IMR-90 (cell line): ENCODE measurements at places on chromosomes 5 and 9.

- DNase-seq = no peak
- H3K4me3 ChIP-seq = no peak overlapping the region
- H3K27ac ChIP-seq = no peak overlapping the region
- H3K36me3 ChIP-seq = no peaks in the 10 kb centered on the region
Measured at GRCh38 chr5:179526978-179527377, 23.4 kb upstream of the RUFY1 start.

DNA sequence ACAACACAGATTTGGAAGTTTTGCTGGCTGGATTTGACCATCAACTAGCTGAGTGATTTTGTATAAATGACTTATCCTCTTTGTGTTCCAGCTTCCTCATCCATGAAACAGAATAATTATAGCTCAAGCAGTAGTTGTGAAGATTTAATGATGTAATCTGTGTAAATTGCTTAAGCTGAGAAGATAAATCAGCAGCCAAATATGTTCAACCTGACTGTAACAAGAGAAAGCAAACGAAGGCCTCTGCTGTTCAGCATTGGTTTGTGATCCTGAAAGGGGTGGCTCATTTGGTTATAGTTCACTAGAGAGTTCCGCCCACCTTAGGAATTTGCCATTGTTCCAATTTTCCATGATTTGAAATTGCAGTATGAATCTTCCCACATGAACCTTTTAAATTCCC lies 75.7 kb upstream of the CCDC112 start:
- H3K36me3 ChIP-seq = no peaks in the 10 kb centered on the region
- H3K27ac ChIP-seq = no peak overlapping the region
- DNase-seq = no peak
- H3K4me1 ChIP-seq = no peaks in the 10 kb centered on the region; the same call in 1 of the 2 replicates
- no peaks in the 10 kb centered on the region for H3K27me3 ChIP-seq
- H3K4me3 ChIP-seq = no peak overlapping the region

DNA sequence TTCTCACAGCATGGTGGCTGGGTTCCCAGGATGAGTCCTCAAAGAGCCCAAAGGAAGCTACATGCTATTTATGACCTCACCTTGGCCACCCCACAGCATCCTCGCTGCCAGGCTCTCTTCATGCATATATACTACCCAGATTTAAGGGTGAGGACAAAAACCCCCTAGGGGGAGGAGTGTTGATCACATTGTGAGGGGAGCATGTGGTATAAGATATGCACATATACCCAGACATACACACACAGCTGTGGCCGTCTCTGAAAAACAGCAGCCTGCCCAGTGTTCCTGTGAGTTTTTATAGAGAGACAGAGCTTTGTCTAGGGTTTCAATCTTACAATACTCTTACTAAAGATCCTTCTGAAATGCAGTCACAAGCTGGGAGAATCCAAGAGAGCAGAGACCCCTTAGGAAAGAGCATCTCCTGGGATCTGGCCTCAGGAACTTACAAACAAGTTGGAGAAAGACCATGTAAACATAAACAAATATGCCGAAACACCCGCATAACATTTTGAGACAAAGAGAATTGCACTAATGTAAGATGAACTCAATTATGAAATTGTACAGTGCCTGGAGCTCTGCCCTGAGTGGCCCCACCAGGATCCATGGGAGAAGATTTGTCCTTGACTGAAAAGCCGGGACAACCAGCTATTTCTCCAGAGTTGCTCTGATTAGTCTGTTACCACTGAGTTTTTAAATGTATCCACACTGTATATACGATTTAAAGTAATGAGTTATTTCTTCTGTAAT lies 146.4 kb downstream of the GADD45G start:
- H3K36me3 ChIP-seq = no peaks in the 10 kb centered on the region
- no peak for DNase-seq
- no peak overlapping the region for H3K4me3 ChIP-seq
- H3K27ac ChIP-seq = no peak overlapping the region

- no peaks in the 10 kb centered on the region for H3K4me1 ChIP-seq
- no peaks in the 10 kb centered on the region for H3K27me3 ChIP-seq
- H3K4me3 ChIP-seq = no peak overlapping the region
- no peaks in the 10 kb centered on the region for H3K36me3 ChIP-seq
- no peak for DNase-seq
Measured at GRCh38 chr5:147863454-147864158, 14.9 kb upstream of the SCGB3A2 start.

DNA sequence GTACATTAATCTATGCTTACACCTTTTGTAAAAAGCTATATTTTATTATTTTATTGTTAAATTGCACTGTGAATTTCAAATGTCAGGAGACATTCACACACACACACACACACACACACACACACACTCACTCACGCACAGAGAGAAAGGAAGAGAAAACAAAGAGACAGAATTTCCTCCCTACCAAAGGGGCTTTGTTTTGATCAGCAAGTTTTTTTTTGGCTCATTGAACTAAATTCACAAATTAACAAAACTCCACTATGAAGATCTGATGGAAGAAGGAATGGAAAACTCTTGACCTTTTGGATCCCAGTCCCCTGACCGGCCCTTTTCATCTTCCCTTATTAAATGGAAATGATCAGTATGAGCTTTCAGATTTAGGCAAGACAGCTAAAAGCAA lies 161.2 kb downstream of the PDE4D start:
- H3K27ac ChIP-seq = no peak overlapping the region
- no peak for DNase-seq
- H3K36me3 ChIP-seq = no peaks in the 10 kb centered on the region
- no peak overlapping the region for H3K4me3 ChIP-seq
- H3K4me1 ChIP-seq = no peaks in the 10 kb centered on the region

DNA sequence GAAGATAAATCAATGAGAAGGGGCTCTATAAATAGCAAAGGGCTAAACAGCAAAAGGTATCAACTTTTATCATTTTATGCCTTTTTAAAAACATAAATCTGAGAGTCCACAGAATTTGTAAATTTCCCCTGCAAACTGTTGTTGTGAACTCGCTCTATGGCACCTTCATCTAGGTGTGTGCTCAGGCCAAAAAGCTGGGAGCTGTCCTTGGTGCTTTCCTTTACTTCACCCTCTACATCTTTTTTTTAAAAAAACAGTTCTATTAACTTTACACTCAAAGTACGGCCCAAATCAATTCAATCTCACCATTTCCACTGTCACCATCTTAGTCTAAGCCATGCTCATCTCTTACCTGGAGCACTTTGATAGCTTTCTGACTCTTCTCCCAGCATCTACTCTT lies 108.2 kb upstream of the GPR151 start:
- H3K4me1 ChIP-seq = no peaks in the 10 kb centered on the region
- no peak for DNase-seq
- no peak overlapping the region for H3K27ac ChIP-seq
- no peak overlapping the region for H3K4me3 ChIP-seq
- H3K36me3 ChIP-seq = no peaks in the 10 kb centered on the region

DNA sequence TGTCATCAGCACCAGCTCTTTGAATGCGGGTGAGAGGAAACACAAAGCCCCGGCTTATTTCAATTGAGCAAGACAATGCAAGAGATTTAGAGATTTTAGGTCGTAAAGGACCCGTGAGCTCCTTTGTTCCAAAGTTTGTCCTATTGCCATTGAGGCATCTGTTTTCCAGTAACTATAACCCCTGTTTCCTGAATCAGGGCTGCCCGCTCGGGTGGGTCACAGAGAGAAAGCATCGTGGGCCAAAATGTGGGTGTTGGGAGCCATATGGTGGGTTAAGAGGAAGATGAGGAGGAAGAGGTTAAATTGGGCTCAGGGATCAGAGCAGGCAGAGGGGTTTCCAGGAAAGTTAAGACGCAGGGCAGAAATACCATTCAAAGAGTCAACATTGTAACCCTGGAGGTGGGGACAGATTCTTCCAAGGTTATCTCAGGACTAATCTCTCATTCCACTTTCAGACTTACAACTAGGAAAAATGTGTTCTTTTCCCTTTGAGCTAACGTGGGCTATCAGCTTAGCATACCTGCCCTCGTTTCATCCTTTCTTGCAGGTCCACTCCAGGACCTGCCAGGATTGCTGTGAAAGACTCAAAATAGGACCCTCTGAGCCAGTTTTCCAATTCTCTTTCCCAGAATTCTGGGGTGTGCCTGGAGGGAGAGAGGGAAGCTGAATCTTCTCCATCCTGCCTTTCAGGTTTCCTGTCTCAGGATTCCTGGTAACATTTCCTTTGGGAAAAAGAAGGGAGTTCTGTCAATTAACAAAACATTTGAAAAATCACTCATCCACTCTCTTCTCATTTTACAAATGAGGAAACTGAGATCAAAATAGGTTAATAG lies 95.5 kb upstream of the TAF11L2 start:
- DNase-seq = no peak
- no peak overlapping the region for H3K4me3 ChIP-seq
- H3K27me3 ChIP-seq = peaks cover 18% of the 10 kb centered on the region
- no peaks in the 10 kb centered on the region for H3K36me3 ChIP-seq
- H3K4me1 ChIP-seq = peaks cover 6% of the 10 kb centered on the region
- H3K27ac ChIP-seq = no peak overlapping the region

DNA sequence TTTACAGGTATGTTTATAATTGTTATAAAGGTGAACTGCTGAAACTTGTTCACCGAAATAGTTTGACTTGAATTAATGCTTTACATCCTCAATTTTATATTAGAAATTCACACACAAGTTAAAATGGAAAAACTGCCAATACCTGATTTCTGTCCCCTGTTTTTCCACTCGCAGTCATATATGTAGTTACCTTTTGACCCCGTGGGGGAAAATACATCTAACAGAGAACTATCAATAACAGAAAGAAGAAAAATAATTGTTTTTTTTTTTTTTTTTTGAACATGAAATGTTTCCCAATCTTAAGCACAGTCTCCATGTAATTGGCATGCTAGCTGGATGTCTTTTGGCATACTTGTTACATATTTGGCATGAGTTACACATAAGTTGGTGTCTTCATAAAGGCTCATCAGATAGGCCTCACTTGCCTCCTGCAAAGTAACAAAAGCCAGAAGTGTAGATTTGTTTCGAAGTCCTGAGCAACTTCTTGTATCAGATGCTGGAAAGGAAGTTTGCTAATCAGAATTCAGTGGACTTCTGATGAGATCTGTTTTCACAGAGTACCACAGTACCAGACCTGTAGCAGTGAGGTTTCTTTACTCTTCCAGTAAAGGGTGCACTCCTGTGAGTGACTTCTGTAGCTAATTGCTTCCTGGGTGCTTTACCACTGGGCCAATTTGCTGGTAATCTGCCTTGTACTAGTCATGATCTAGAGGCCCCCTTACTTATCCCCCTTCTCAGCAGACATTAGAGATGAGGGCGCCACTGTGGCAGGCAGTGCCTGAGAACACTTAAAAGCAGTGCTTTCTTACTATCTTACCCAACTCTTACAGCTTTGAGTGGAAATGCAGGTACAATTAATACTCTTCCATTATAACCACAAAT lies 36.2 kb upstream of the CXXC5 start:
- DNase-seq = no peak
- H3K36me3 ChIP-seq = peaks cover 9% of the 10 kb centered on the region
- no peak overlapping the region for H3K4me3 ChIP-seq
- H3K27me3 ChIP-seq = no peaks in the 10 kb centered on the region

- no peaks in the 10 kb centered on the region for H3K36me3 ChIP-seq
- no peak overlapping the region for H3K4me3 ChIP-seq
- DNase-seq = no peak
- no peaks in the 10 kb centered on the region for H3K27me3 ChIP-seq
- H3K4me1 ChIP-seq = no peaks in the 10 kb centered on the region
- H3K27ac ChIP-seq = no peak overlapping the region
Measured at GRCh38 chr9:9753266-9753665, 859.5 kb downstream of the PTPRD start.

GRCh38 chr9:77649109-77649812 lies 1.1 kb upstream of the GNA14 start:
- H3K4me3 ChIP-seq = no peak overlapping the region
- no peaks in the 10 kb centered on the region for H3K4me1 ChIP-seq
- no peaks in the 10 kb centered on the region for H3K36me3 ChIP-seq
- no peak for DNase-seq

GRCh38 chr5:150035139-150035895 lies 34.8 kb downstream of the HMGXB3 start:
- no peak overlapping the region for H3K4me3 ChIP-seq
- H3K27me3 ChIP-seq = no peaks in the 10 kb centered on the region
- H3K4me1 ChIP-seq = 0 out of 2 replicates have a peak, but pooled peaks cover 4% of the 10 kb centered on the region
- no peak for DNase-seq
